Stimulated activated CD8-positive, alpha-beta memory T cell treated with anti-CD3 and anti-CD28 coated beads, Interleukin-15, amount 100 ng/mL, for 24 hours (primary cell): ENCODE measurements at places on chromosomes 5 and 9.

DNA sequence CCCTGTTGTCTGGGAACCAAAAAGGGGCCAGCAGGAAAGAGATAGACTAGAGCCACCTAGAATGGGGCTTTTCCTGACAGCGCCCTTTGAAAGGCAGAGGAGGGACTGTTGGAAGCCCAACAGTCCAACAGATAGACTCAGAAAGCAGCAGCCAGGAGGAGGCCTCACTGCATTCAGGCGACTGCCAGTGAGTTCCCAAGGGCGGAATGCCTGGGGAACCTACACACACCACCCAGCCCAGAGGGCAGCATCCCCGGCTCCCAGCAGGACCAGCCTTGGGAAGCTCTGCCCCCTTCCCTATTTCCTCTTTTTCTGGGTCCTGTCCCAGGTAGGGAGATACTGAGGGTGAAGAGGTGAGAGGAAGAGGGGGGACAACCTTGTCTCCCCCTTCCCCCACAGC, 192.4 kb upstream of the KLF4 start:
- no peak for DNase-seq

DNA sequence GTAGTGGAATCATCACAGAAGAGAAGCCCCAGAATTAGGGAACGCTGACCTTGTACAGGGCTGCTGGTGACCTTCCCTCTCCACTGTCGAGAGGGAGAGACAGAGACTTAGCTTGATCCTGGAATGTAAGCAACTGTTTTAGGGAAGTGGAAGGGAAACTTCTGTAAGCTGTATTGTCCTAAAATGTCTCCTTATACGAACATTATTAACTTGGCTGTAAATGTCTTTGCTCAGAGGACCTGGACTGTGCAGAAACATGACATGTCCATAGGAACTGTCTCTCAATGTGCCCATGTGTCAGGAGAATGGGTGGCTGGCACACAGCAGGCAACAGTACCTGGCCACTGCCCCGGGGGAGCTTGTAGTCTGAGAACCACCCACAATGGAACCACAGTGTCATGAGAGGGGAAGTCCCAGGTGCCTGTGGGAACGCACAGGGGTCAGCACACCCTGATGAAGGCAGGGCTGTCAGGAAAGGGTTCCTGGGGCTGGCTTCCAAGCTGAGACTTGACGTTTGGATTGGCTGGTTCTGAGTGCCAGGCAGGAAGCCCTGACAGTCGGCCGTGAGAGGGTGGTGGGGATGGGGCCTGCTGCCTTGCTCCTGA, 34.0 kb downstream of the DAP start:
- DNase-seq: no peak

- DNase-seq: no peak
These were observed 458.6 kb upstream of the CLINT1 start for GRCh38 chr5:158317507-158317906.

DNA sequence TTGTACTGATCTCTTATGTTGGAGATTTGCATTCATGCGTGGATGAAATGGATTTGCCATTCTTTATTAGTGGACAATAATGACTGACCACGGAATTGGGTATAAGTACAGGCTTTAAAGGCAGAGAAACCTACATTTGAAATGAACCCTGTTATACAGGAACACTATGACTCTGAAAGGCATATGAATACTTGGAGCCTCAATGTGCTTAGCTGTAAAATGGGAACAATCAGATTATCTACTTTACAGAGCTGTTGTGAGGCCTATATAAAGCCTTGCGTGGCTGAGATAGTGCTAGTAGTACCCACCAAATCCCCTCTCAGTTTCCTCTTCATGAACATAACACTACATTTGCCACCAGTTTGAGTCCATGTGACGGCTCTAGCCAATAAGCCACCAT, 18.9 kb upstream of the MGAT1 start:
- no peak for DNase-seq

DNA sequence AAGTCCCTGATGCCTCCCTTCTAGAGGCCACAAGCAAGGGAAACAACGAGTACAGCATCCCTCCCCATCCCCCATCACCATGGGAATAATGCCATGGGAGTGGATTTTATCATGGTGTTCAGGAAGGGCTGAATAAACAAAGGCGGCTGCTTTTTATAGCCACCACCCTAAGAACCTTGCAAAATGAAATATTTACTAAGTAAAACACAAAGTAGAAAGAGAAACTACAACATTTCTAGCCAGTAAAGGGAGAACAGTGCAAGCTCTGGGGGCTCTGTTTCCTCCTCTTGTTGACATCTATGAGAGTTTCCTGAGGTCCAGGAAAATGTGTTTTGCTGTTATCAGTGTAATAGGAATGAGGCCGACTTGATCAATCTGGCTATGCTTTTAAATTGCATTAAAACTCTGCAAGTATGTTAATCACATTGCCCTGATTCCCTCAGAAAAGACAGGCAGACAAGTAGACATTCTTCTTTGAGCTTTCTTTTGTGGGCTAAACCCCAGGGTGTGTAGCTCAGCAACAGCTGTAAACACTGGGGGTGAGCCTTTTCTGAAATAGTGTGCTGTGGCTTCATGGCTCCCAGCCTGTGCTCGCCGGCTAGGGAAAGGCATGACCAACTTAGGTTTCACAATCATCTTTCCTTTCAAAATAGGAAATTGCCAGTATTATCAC, 31.1 kb downstream of the SV2C start:
- no peak for DNase-seq

DNA sequence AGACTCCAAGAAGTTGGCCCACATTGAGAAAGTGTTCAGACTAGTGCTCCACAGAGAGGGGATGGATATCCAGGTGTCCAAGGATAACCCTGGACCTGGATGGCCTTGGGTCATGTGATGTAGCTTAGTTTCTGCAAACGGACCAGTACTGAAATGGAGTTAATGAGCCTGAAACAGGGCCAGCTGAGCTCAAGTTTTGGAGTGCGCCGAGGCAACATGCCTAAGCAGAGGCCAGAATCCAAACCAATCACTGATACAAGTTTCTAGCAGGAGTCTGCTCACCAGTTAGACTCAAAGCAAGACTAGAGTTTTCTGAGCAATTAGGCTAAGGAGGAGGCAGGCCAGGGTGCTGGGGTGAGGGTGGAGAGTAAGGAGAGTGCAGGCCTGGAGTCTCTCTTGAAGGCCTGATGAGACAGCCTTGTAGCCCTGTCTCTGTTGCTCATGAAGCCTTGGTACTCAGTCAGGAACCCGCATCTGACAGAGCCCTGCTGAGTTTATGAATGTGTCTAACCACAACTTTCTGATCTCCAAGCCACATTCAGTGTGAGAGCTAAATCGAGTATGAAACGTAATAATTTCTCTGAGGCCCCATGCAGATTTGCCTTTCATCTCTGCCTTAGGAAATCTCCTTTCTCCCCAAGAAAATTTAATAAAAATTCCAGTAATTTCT, 68.9 kb upstream of the EQTN start:
- no peak for DNase-seq

DNA sequence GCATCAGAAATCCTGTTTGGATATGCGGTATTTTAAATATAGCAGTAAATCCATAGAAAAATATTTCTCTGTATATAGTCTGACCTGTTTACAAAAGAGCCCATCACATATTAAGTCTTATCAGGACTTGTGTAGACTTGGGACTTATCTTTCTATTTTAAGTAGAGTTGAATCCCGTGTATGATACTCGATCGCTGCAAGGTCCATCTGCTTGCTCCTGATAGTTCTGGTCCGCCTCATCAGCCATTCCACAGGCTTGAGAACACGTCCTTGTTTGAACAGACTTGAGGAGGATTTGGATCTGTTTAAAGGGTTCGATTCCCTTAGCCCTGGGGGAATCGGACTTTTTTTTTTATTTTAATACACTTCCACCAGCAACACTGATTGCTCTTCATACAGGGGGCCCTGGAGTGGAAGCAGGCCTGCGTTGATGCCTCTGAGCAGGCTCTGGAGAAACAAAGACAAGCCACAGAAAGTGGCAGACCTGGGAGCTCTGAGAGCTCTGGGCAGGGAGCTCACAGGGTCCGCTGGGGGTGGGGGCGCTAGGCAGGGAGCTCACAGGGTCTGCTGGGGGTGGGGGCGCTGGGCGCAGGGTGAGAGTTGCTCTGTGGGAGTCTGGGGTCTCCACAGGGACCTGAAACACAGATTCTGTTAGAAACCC, 112.2 kb downstream of the MVB12B start:
- no peak for DNase-seq

- no peak for DNase-seq
These were observed 47.2 kb downstream of the RAB24 start for GRCh38 chr5:177256296-177256695.

GRCh38 chr9:93520523-93520922, 55.9 kb upstream of the PHF2 start:
- no peak for DNase-seq

DNA sequence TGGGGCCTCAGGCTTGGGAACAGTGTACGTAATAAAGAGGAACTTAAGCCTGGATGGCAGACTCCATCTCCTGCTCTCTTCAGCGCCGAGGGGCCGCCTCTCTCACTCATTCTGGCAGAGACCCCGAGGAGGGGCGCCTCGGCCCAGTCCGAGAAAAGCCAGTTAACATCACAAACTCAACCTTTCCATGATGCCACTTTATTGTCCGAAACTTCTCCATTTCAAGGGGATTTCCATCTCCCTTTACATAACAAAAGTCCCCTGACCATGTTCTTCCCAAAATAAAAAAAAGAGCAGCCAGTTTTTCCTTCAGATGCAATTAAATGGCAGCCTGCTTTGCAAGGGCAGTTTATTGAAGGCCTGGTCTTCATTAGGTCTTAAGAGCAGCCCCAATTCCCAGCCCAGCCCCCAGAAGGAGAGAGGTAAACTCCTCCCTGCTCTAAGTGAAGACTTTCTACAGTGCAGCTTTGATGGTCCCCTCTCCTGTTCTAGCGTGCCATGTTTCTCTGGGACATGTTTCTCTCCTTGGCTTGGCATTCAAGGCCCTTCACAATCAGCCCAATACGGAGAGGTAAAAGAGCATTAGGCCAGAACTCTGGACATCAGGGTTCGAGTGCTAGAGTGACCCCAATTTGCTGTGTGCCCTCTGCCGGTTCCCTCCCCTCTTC, 19.5 kb upstream of the RAB14 start:
- no peak for DNase-seq

DNA sequence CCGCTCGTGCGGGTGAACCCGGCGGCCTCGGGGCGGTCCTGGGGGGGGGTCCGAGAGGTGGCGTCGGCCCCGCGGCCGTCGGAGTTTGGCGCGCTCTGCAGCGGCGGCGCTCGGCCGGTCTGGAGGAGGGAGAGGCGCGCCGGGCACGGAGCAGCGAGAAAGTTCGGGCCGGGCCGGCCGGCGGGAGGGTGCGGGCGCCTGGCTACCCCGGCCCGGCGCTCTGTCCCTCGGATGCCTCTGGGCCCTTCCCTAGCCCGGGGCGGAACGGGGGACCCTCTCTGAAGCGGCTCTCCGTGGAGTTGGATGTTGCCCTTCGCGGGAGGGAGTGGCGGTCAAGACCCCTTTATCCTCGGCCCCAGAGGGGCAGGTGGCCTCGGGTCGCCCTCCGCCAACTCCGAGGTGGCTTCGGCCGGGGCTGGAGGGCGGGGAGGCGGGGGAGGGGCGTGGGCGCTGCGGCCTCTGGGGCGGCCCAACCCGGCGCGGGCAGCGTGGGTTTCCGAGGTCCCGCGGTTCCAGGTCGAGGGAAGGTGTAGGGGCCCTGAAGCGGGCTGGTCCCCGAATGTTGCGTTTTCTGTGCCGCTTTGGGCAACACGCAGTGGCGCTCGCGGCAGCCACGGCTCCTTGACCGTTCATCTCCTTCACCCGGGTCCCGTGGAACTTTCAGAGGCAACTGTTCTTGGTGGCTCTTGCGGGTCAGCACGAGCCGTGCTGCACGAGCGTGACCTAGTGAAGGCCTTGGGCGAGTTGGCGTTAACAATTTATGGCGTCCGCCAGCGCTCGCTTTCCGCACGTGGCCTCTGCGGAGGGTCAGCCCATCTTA, 290.5 kb downstream of the DOCK8 start:
- DNase-seq: no peak

- no peak for DNase-seq
These were observed 117.2 kb downstream of the CAAP1 start for GRCh38 chr9:26775391-26775790.

DNA sequence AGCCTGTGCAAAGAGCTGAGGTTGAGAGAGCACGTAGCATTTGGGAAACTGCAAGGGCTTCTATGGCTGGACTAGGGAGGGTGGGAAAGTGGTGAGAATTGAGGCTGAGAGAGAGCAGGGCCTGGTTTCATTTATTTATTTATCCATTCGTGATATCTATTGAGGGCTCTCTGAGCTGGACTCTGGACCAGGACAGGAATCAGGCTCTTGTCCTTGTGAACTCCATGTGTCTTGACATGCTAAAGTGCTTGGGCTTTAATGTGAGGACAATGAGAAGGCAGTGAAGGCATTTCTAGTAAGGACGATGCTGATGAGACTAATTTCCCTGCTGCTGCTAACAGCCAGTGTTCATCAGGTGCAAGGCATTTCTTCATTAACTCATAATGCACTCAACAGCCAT, 95.9 kb upstream of the KLF4 start:
- no peak for DNase-seq

DNA sequence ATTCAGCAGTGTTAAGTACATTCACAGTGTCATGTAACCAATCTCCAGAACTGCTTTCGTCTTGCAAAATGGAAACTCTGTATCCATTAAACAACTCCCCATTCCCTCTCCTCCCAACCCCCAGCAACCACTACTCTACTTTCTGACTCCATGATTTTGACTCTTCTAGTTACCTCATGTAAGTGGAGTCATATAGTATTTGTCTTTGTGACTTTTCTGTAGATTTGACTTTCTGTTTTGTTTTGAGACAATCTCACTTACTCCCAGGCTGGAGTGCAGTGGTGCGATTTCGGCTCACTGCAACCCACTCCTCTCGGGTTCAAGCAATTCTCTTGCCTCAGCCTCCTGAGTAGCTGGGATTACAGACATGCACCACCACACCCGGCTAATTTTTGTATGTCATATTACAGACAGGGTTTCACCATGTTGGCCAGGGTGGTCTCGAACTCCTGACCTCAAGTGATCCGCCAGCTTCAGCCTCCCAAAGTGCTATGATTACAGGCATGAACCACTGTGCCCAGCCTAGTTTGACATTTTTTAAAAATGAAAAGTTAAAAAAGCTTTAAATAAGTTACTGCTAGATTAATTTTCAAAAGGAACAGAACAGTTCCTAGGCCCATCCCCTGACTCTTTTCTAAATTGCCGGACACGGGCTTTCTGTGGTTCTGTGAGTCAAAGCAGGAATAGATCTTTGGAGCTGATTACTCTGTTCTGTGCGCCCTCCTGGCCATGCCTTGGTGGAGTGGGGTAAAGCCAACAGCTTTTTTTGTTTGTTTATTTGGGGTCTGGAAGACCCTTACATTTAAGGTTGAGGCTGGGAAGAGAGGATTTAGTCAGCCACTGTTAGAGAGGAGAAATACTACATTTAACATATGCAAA, 59.3 kb downstream of the RALGPS1 start:
- no peak for DNase-seq

DNA sequence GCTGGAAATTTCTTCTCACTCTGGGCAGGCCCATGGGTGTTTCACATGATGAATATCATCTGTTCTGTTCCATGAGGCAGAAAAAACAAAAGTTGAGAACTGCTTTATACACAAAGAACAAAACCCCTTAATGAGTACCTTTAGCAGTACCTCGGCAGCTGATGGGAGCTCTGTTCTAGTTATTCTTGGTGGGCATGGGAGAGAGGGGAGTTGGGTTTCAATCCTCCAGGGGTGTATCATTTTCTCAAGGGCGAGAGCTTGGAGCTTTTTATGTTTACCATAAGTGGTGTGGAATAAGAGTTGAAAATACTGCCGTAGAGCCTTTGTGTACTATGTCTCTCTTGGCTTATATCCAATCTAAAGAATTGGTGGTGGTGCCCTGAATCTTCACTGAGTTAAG, 103.3 kb upstream of the ZNF608 start:
- no peak for DNase-seq

GRCh38 chr5:139492700-139493192, 10.2 kb upstream of the STING1 start:
- no peak for DNase-seq

GRCh38 chr9:110015759-110016158, 192.2 kb downstream of the C9orf152 start:
- DNase-seq: no peak
